ENCODE measurements at places on chromosomes 12 and 14.

DNA sequence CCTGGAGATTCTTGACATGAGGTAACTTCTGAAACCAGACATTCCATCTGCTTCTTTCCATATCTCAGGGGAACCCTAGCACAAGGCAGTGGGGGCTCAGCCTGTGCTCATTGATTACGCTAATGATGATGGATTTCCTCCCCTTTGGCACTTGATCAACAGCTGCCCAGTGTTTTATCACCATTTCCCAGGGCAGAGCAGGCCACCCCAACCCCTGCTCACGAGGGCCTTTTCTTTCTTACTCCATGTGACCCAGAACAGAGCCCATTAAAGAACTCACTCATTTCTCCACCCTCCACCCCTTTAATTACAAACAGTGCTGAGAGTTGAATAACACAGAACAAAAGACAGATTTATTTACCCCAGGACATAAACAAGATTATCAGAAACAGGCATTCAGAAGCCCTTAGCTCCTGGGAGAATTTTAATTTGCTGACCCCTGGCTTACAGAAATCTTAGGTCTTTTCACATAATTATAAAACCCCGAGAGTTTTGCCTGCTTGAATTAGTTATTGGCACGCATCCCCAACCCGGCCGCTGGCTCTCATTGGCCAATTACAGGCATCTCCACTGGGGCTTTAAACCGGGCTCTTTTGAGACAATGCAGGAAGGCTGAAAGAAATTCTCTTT is 32.0 kb upstream of the CCDC60 start:
- H3K4me3 ChIP-seq = no peak overlapping the region
- no peak for DNase-seq
- H3K4me1 ChIP-seq = no peaks in the 10 kb centered on the region
- no peaks in the 10 kb centered on the region for H3K36me3 ChIP-seq
- no peak overlapping the region for H3K27ac ChIP-seq
- H3K27me3 ChIP-seq = no peaks in the 10 kb centered on the region

- H3K27me3 ChIP-seq = no peaks in the 10 kb centered on the region
- H3K36me3 ChIP-seq = no peaks in the 10 kb centered on the region
- H3K4me3 ChIP-seq = no peak overlapping the region
- H3K27ac ChIP-seq = no peak overlapping the region
These were observed 1.6 kb downstream of the LRRC43 start for GRCh38 chr12:122184517-122184916.

GRCh38 chr12:27772328-27773049 is 7.5 kb upstream of the KLHL42 start:
- H3K27ac ChIP-seq = no peak overlapping the region
- H3K36me3 ChIP-seq = no peaks in the 10 kb centered on the region
- DNase-seq = no peak
- no peaks in the 10 kb centered on the region for H3K4me1 ChIP-seq
- no peak overlapping the region for H3K4me3 ChIP-seq

- no peaks in the 10 kb centered on the region for H3K4me1 ChIP-seq
- no peak for DNase-seq
- no peaks in the 10 kb centered on the region for H3K27me3 ChIP-seq
- peak within 1 kb of the TSS; percentile 98 for H3K4me3 ChIP-seq
- no peaks in the 10 kb centered on the region for H3K36me3 ChIP-seq
- peak within 1 kb of the TSS; percentile 85 for H3K27ac ChIP-seq
These were observed at the start of gene PMEL for GRCh38 chr12:55965941-55966407. Gene PMEL (minus strand): TSS chr12:55966042. CDS start chr12:55966011, 31 bp downstream.

GRCh38 chr12:32507942-32508320 is 108.6 kb downstream of the FGD4 start:
- no peaks in the 10 kb centered on the region for H3K36me3 ChIP-seq
- no peaks in the 10 kb centered on the region for H3K27me3 ChIP-seq
- H3K4me3 ChIP-seq = no peak overlapping the region
- no peak for DNase-seq
- H3K4me1 ChIP-seq = peaks cover 33% of the 10 kb centered on the region

DNA sequence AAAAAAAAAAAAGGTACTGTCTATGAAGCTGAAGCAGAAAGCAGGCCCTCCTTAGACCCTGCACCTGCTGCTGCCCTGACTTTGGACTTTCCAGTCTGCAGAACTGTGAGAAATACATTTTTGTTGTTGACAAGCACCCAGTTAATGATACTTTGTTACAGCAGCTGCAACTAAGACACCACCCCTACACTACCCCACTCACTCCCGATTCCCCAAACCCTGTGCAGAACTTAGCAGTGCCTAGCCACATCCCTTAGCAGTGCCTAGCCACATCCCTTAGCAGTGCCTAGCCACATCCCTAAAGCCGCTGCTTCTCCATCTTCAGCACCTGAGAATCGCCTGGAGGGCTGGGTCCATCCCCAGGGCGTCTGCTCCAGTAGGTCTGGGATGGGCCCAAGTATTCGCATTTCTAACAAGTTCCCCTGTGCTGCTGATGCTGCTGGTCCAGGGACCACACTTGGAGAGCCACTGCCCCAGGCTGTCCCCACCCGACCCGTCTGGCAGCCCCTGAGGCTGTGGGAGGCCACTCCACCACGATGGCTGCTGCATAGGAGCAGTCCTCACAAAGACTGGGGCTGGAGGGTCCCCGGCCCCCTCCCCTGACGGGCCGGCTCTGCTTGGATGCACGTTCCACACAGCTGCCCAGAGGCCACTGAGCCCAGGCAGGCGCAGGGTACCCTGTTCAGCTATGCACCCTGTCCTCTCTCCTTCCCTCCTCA is 10.8 kb upstream of the PPP1R13B start:
- DNase-seq = no peak
- H3K4me3 ChIP-seq = no peak overlapping the region
- H3K36me3 ChIP-seq = no peaks in the 10 kb centered on the region
- H3K4me1 ChIP-seq = peaks cover 41% of the 10 kb centered on the region

DNA sequence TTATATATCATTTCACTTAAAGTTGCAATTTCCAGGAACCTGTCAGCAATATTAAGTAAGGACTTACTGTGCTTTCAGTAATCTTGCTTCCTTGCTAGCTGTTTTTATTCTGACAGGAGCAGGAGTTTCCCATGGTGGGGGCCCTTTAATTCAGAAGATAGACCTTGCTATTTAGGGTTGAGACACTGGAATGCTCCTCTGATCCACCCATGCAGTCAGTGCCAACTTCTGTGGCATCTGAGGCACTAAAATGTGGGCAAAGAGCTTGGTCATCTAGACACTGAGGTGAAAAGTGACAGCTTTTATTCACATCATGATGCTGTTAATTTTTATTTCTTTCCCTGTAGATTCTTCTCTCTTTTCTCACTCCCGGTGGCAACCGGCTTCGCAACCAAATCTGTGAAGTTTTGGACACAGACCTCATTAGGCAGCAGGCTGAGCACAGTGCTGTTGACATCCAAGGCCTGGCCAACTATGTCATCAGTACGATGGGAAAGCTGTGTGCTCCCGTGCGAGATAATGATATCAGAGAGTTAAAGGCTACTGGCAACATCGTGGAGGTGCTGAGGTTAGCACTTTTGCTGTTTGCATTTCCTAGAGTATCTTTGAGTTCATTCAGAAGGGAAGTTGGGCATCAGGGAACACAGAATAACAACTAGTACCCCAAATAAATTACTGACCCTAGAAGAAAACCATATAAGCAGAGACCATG is 18.8 kb downstream of the TCP11L2 start:
- no peaks in the 10 kb centered on the region for H3K27me3 ChIP-seq
- H3K27ac ChIP-seq = peak overlapping the region; percentile 58
- peaks cover 96% of the 10 kb centered on the region for H3K36me3 ChIP-seq
- no peak for DNase-seq

DNA sequence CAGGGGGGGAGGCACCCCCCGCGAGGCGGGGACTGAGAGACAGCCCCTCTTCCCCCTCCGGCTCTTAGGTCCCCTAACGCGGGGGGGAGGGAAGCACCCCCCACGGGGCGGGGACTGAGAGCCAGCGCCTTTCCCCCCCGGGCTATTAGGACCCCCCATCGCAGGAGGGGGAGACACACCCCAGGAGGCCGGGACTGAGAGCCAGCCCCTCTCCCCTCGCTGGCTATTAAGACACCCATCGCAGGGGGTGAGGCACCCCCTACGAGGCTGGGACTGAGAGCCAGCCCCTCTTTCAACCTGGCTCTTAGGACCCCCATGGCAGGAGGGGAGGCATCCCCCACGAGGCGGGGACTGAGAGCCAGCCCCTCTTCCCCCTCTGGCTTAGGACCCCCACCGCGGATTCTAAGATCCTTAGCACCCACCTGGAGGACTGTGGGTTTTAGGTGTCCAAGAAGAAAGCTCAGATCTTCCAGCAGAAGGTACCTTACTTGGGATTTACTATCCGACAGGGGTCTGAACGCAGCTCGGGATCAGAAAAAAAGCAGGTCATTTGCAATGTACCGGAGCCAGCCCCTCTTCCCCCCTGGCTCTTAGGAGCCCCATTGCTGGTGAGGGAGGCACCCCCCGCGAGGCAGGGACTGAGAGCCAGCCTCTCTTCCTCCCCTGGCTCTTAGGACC is 197.8 kb upstream of the PZP start:
- no peaks in the 10 kb centered on the region for H3K4me1 ChIP-seq
- H3K27ac ChIP-seq = no peak overlapping the region
- H3K4me3 ChIP-seq = no peak overlapping the region
- no peaks in the 10 kb centered on the region for H3K27me3 ChIP-seq
- no peaks in the 10 kb centered on the region for H3K36me3 ChIP-seq
- DNase-seq = no peak

DNA sequence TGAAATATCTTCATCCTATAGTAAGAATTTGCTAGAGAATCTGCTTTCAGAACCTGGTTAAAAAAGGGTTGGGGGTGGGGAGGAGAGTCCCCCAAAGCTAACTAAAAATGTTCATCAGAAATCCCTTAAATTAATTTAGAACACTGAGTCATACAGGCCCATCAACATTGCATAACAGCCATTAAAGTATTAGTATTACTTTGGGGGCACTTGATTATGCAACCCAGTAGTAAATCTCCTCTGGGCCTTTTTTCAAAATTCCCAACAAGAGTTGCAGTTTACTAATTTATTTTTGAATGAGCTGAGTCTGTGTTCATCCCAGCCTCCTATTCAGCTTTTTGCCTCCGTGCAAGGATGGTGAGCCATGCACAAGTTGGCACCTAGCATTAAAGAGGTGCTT is 8.8 kb upstream of the SLC24A4 start:
- H3K36me3 ChIP-seq = no peaks in the 10 kb centered on the region
- no peak for DNase-seq
- peaks cover 8% of the 10 kb centered on the region for H3K27me3 ChIP-seq
- H3K4me1 ChIP-seq = no peaks in the 10 kb centered on the region
- no peak overlapping the region for H3K27ac ChIP-seq

GRCh38 chr14:44339231-44339630 is 167.9 kb downstream of the FSCB start:
- no peaks in the 10 kb centered on the region for H3K36me3 ChIP-seq
- no peak for DNase-seq
- H3K27me3 ChIP-seq = no peaks in the 10 kb centered on the region
- H3K27ac ChIP-seq = no peak overlapping the region

GRCh38 chr14:70188322-70188658 is 461 bp downstream of the SLC8A3 start:
- no peak overlapping the region for H3K27ac ChIP-seq
- peaks cover 25% of the 10 kb centered on the region for H3K27me3 ChIP-seq
- H3K4me3 ChIP-seq = peak overlapping the region; percentile 49
- no peaks in the 10 kb centered on the region for H3K4me1 ChIP-seq
- DNase-seq = no peak

GRCh38 chr14:57302883-57303282 is 34.1 kb downstream of the AP5M1 start:
- no peak overlapping the region for H3K4me3 ChIP-seq
- no peak for DNase-seq
- H3K4me1 ChIP-seq = no peaks in the 10 kb centered on the region
- peaks cover 9% of the 10 kb centered on the region for H3K27me3 ChIP-seq
- no peaks in the 10 kb centered on the region for H3K36me3 ChIP-seq

- H3K36me3 ChIP-seq = peaks cover 9% of the 10 kb centered on the region
- no peak overlapping the region for H3K4me3 ChIP-seq
- H3K27me3 ChIP-seq = no peaks in the 10 kb centered on the region
- no peak overlapping the region for H3K27ac ChIP-seq
- DNase-seq = no peak
These were observed 24.8 kb upstream of the TEAD4 start for GRCh38 chr12:2934371-2934770.

DNA sequence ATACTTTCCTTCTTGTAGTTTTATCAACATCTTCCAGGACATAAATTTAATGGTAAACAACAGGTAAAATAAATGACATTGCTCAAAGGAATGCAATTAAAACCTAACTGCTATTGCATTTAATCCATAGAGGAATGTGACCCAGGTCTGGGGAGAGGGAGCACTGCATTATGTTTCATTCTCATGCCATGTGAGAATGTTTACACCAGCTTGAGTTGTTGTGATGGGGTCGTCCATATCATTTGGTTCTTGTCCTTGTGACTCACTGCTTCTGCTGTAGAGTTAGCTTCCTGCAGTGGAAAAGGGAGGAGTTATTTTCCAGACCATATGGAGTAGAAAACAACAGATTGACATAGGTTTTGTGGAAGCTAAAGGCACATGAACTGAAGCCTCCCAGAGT is 129.3 kb upstream of the PMCH start:
- no peaks in the 10 kb centered on the region for H3K4me1 ChIP-seq
- H3K27ac ChIP-seq = no peak overlapping the region
- no peaks in the 10 kb centered on the region for H3K36me3 ChIP-seq
- DNase-seq = no peak
- H3K4me3 ChIP-seq = no peak overlapping the region
- H3K27me3 ChIP-seq = no peaks in the 10 kb centered on the region

Measured in heart left ventricle (tissue), 16 donors.